ENCODE measurements at places on chromosomes 12 and 14.

GRCh38 chr12:73678335-73678734 is 859.3 kb upstream of the ATXN7L3B start:
- DNase-seq: no peak

- peak; percentile 8 for DNase-seq
These were observed 79.9 kb downstream of the NEDD1 start for GRCh38 chr12:96986883-96987523.

GRCh38 chr12:108364879-108365278 is 25.8 kb upstream of the CMKLR1 start:
- DNase-seq: no peak

GRCh38 chr14:74349757-74350156 is 1.5 kb downstream of the VRTN start:
- DNase-seq: no peak

DNA sequence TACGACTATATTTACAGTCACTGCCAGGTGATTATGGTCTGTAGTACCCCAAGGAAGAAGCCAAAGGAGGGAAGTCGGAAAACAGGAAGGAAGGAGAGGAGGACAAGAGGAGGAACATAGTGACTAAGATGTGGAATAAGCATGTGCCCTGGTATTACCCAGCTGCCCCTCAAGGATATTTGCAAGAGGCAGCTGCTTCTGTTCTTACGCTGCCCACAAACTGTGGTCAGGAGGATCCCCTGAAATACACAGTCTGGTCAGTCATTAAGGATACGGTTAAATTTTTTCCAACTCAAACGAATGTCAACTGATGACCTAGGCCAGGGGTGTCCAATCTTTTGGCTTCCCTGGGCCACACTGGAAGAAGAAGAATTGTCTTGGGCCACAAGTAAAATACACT is 126.5 kb downstream of the CMAS start:
- no peak for DNase-seq

DNA sequence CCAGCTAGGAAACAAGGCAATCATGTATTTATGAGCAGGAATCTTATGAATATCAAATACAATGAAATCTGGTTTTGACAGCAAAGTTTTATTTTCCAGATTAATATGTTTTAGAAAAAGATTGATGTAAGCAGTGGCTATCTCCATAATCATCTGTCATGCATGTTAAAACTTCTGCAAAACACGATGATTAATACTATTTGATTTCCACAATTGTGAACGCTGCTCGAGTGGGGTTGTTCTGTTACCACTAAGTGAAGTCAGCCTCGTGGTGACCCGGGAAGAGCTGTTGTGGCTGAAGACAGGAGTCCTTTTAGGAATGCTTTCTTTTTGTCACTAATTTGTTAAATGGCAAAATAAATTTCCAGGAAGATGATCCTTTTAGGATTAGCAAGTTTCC is 9.4 kb downstream of the CFAP251 start:
- DNase-seq: no peak

DNA sequence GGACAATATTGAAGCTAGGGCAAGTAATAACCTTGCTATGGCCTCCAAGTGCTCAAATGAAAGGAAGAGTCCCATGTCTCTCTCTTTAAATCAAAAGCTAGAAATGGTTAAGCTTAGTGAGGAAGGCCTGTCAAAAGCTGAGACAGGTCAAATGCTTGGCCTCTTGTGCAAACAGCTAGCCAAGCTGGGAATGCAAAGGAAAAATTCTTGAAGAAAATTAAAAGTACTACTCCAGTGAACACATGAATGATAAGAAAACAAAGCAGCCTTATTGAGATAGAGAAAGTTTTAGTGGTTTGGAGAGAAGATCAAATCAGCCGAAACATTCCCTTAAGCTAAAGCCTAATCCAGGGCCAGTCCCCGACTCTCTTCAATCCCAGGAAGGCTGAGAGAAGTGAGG is 84.1 kb upstream of the PLEKHA5 start:
- no peak for DNase-seq

DNA sequence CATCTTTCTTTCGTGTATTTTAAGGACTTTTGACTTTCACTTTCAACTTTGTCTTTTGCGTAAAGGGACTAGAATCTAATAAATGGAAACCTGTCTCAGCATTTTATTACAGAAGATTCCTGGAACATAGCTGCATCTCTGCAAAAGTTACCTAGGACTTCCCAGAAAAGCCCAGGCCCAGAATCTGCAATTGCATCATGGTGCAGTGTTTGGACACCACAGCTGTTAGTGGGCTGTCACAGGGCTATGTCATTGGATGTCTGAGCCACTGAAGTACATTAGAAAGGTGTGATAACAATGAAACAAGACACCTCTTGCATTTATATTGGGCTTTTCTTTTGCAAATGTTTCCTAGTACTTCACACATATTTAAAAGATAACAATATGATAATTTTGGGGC is 199.9 kb upstream of the IGF1 start:
- no peak for DNase-seq

DNA sequence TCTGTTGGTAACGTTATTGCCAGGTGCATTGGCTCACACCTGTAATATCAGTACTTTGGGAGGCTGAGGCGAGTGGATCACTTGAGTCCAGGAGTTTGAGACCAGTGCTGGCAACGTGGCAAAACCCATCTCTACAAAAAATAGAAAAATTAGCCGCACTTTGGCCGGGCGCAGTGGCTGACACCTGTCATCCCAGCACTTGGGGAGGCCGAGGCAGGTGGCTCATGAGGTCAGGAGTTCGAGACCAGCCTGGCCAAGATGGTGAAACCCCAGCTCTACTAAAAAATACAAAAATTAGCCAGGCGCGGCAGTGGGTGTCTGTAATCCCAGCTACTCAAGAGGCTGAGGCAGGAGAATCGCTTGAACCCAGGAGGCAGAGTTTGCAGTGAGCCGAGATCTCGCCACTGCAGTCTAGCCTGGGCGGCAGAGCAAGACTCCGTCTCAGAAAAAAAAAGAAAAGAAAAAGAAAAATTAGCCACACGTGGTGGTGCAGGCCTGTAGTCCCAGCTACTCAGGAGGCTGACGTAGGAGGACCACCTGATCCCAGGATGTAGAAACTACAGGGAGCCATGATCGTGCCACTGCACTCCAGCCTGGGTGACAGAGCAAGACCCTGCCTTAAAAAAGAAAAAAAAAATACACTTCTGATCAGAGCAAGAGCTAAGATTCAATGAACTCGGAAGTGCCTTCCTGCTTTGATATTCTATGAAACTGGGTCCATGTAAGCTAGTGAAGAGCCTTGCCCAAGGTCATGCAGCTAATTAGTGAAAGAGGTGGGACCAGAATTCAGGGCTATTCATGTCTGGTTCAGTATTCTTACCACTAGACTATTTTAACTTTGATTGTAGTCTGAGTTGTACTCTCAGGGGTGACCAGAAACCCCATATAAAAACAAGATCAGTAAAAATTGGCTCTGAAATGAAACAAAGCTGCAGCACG is 4.2 kb upstream of the RNASE8 start:
- no peak for DNase-seq

DNA sequence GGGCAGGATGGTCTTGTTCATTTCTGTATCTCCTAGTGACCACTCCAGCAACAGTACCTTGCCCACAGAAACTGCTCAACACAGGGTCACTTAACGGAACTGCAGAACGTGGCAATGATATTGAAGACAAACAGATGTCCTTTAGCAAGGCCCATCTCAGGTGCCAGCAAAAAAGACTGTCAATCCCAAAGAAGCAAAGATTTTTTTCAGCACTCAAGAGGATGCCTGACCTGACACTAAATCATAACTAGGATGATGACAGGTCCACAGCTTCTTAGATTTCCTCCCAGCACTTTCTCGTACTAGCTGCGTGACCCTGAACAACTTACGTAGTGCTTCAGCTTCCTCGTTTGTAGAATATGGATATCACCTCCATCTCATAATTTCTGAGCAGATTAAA is 39.4 kb downstream of the ATP2B1 start:
- no peak for DNase-seq

- DNase-seq: no peak
These were observed 415.5 kb upstream of the SOX5 start for GRCh38 chr12:24364921-24365320.

DNA sequence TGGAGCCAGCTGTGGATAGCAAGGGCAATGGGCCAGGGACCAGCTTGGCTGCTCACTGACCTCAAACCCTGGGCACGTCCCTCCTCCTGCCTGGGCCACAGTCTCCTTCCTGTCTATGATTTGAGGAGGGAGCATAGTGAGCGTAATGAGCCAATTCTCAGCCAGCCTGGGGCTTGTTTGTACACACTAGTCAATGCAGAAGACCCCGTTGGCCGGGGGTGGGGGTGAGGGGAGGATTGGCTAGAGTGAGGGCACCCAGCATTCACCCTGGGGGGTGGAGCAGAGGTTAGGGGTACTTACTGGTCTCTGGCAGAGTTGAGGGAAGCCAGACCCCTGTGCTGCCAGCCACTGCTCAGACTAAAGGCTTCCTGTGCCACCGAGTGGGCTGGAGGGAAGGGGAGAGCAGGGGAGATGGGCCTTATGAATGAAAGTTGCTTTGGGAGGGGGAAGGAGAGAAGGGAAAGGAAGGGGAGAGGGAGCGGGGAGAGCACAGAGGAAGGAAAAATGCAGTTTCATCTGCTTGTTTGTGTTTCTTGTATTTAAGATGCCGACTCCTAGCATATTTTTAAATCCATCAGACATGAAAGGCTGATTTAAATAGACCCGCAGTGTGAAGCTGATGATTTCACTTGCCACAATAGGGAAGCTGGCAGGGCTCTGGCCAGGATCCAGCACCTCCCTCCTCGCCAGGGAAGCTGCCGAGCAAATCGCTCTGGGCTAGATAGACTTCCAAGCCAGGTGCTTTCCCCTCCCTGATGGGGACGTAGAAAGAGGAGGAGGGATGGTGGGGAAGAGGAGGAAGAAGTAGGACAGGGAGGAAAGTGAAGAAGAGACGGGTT is 114.0 kb downstream of the PRMT8 start:
- no peak for DNase-seq

GRCh38 chr14:32808644-32809043 is 130.0 kb upstream of the NPAS3 start:
- no peak for DNase-seq
